ENCODE measurements at places on chromosomes 12 and 14. TPM values are rescaled to one million over a fixed set of nuclear protein-coding genes. Genes with fewer than 3 reads are reported as not detected.

WBP11 gene
- total RNA-seq, result 10.3 TPM

MMP14 gene
- 580 TPM for total RNA-seq

DNA sequence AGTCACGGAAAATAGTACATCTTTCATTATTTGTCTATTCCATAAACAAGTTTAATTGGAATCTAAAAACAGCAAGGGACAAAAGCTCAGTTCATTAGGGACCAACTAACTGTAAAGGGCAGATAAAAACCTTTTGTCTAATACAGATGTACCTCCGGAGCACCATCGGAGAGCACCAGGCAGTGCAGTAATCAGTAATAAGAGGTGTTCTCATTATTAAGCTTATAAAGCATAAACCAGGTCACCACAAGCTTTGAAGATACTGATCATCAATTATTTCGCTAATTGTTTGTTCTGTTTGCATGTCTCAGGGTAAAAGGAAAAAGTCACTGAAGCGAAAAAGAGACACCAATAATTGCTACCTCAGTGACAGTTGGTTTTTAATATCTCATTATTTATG is 207.3 kb upstream of the PRKD1 start:
- H3K27me3 ChIP-seq, result no peaks in the 10 kb centered on the region
- no peak overlapping the region for H3K27ac ChIP-seq

- H3K4me1 ChIP-seq, result no peaks in the 10 kb centered on the region
- no peaks in the 10 kb centered on the region for H3K36me3 ChIP-seq
- no peak within 1 kb of the TSS for H3K4me3 ChIP-seq
- H3K27me3 ChIP-seq, result peaks cover 2% of the 10 kb centered on the region
- no peak within 1 kb of the TSS for H3K27ac ChIP-seq
Observed at GRCh38 chr12:55019784-55020183, at the start of gene NEUROD4. TSS of gene NEUROD4 (plus strand) at chr12:55019974. CDS start at chr12:55026440, 6,466 bp downstream.

DNA sequence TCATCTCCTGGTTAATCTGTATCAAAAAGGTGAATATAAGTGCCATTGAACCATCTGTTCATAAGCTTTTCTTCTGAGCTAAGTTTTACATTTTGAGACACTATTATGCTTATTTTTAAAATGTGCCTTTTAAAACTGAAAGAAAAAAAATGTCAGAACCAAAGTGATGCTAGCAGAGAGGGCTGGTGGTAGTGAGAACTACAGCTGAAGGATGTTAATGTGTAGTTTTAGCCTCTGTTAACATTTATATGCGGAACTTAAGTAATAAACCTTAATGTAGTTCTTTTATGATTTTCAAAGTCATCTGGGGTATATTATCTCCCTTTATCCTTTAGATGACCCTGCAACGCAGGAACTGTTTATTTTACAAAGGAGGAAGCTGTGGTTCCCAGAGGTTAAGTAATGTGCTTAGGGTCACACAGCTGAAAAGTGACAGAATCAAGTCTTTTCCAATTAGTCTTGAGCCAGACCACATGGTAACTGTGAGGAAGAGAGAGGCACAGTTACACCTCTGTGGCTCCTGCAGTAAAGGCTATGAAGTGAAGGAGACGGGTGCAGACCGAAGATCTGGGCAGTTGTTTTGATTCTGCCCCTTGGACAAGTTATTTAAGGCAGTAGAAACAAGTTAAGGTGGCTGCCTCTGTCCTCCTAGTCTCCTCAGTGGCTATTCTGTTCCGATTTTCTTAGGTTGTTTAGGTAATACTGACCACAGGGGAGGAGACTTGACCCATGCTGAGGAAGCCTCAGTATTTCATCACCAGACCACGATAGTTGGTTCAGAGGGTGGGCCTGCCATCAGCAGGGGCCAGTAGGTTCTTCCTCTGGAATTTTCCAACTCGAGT is 23.9 kb downstream of the GNG2 start:
- no peak overlapping the region for H3K4me3 ChIP-seq
- H3K27me3 ChIP-seq, result no peaks in the 10 kb centered on the region
- no peak for DNase-seq
- peaks cover 5% of the 10 kb centered on the region for H3K4me1 ChIP-seq

DNA sequence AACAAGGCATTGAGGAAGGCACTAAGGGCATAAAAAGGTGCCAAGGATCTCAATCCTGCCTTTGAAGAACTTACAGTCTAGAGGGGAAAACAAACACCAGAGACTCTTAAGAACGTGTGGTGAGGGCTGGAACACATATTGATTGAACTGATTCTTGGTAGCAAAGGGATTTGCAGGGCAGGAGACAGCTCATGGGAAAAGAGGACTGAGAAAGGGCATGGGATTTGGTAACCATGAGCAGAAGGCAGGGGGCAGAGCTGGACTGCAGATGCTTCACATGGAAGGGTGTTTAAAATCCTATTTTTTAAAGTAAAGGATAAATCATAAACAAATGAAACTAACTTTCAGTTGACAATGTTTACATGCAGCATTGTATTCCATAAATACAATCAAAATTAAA is 203.1 kb downstream of the ITPR2 start:
- peak overlapping the region; percentile 53 for H3K4me3 ChIP-seq
- peaks cover 46% of the 10 kb centered on the region for H3K4me1 ChIP-seq
- H3K36me3 ChIP-seq, result no peaks in the 10 kb centered on the region
- no peaks in the 10 kb centered on the region for H3K27me3 ChIP-seq
- DNase-seq, result no peak
